ENCODE measurements at places on chromosomes 3 and 15.

DNA sequence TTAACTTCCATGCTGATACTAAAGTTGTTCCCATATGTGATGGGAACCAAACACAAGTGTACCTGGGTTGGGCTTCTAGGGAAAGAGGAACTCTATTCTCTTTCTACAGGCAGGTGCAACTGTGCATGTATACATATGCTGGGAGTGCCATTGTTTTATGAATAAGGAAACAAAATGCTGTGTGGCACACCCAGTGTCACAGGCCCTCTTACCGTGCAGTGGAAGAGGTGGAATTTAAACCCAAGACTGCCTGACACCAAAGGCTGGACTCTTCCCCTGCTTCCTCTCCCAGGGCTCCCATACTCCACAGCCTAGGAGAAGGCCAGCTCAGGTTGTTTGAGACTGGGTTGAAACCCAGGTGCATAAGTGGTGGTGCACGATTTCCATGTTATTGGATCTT, 1.9 kb upstream of the FETUB start:
- DNase-seq = no peak

DNA sequence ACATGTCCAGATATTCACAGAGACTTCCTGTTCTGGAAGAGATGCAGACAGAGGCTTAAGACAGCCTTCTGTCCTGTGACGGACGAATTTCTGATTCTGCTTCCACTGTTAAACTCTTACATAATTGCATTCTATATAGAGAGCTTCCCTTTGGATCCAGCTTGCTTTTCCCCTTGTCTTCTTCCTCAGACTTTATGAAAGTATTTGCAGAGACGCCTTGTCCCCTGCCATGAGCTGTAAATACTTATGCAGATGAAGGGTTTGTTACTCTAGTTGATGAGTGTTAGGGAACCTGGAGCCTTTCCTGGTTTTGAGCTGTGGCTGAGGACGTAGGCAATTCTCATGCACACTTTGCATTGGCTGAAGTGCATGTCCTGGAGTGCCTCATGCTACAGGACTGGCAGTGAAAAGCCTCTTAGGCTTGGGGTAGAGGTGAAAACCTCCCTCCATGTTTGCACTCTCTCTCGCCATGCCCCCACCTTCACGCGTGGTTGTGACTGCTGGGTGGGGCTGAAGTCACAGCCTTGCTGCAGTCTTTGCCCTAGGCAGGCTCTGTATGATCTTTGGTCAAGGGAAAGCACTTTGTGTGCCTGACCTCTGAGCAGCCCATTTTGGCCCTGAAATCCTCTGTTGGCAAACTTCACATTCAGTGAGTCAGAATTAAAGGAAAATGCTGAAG, 286.6 kb downstream of the PTPRG start:
- DNase-seq = peak; percentile 51

GRCh38 chr15:91291673-91292072, 191.6 kb downstream of the SV2B start:
- DNase-seq = peak; percentile 15

GRCh38 chr3:171329746-171330145, 130.5 kb downstream of the TNIK start:
- DNase-seq = no peak

DNA sequence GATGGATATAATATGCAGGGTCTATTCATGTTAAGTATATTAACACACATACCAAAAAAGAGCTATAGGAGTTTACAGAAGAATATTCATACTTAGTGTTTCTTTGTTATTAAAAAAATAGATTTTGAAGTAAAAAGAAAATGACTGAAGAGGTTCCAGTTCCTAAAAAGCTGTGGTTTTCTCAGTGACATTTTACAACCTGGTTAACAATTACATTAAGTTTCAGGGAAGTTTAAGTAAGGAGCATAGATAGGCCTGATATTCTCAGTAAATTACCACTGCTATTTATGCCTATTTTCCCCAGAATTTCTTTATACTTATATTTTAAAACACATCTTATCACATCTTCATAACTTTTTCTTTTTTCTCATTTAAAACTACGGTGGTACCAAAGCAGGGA, 43.6 kb upstream of the SPTSSB start:
- DNase-seq = no peak

- no peak for DNase-seq
These were observed 65.6 kb upstream of the NEDD4 start for GRCh38 chr15:56058986-56059385.

GRCh38 chr15:64865126-64865997, 23.6 kb downstream of the PLEKHO2 start:
- DNase-seq = no peak

DNA sequence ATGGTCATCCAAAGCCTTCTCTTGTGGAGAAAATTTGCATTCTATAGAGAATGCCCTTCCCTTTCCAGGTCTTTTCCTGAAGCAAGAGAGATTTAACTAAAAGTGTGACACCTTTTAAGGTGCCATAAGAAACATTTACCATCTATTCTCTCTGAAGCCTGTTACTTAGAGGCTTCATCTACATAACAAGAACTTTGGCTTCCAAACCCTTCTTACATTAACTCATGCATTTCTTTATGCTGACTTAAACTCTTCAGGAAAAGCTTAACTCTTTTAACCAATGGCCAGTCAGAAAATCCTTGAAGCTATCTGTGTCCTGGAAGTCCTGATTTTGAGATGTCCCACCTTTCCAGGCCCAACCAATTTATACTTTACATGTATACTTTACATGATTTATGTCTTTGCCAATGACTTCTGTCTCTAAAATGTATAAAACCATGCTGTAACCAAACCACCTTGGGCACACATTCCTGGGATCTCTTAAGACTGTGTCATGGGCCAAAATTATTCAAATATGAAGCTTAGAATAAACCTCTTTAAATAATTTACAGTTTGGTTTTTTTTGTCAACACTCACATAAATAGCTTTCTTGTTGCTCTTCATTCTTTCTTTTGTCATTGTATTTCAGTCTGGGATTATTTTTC, 472.6 kb upstream of the NECTIN3 start:
- DNase-seq = no peak

- no peak for DNase-seq
These were observed 46.0 kb downstream of the CA12 start for GRCh38 chr15:63335543-63336240.

DNA sequence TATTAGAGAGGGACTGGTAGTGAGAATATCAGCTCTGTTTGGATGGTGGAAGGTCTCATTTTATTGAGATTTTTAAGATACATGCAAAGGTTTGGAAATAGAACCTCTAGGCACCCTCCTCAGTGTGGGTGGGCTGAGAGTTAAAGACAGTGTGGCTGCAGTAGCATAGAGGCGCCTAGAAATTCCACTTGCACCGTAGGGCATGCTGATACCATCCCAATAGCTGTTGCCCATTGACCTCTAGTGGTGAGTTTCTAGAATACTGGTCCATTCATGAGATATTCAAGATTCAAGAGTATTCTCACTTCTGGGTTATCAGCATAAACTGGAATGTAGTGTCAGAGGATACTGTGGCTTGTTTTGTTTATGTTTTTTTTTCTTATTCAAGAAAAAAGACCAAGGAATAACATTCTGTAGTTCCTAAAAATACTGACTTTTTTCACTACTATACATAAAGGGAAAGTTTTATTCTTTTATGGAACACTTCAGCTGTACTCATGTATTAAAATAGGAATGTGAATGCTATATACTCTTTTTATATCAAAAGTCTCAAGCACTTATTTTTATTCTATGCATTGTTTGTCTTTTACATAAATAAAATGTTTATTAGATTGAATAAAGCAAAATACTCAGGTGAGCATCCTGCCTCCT, 87.2 kb downstream of the TGFBR2 start:
- DNase-seq = peak; percentile 60

GRCh38 chr15:31974154-31974794, 56.0 kb upstream of the CHRNA7 start:
- DNase-seq = no peak
